Activated CD4-positive, alpha-beta T cell treated with anti-CD3 and anti-CD28 coated beads, Interleukin-2, amount 50 U/mL, for 4 hours (primary cell): ENCODE measurements at places on chromosomes 12 and 14.

GRCh38 chr12:118498171-118498570 lies 121.8 kb downstream of the SUDS3 start:
- DNase-seq: no peak

DNA sequence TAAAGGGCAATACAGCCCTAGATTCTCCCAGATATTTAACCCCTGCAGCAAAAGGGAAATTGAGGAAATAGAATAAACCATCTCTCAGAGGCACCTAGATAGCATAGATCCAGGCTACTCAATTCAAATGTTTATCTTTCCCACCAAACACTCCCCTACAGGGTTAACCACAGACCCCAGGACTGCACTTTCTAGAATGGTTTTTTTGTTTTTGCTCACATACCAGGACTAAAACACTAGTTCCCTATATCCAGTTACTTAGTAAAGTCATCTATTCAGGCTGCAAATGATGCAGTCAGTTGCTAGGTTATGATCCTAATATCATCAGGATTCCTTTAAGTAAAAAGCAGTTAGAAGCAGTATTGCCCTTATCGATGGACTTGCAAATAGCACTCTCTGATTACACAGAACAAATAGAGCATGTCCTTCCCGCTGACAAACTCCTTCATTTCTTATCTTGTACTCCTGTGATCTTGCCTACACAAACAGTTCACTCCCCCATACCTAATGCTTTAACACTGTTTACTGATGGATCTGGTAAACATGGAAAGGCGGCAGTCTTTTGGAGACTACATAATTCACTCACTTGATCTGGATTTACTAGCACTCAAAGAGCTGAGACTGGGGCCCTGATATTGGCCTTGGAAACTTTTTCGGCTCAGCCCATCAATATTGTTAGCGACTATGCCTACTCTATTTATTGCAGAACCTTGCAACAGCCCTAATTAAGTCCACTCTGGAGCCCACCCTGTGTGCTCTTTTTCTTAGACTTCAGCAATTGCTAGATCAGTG lies 257.2 kb upstream of the DIO2 start:
- no peak for DNase-seq

GRCh38 chr12:96327889-96328288 lies 72.3 kb downstream of the CDK17 start:
- DNase-seq: peak; percentile 2

GRCh38 chr14:36111822-36112583 lies 64.5 kb downstream of the PTCSC3 start:
- DNase-seq: no peak

DNA sequence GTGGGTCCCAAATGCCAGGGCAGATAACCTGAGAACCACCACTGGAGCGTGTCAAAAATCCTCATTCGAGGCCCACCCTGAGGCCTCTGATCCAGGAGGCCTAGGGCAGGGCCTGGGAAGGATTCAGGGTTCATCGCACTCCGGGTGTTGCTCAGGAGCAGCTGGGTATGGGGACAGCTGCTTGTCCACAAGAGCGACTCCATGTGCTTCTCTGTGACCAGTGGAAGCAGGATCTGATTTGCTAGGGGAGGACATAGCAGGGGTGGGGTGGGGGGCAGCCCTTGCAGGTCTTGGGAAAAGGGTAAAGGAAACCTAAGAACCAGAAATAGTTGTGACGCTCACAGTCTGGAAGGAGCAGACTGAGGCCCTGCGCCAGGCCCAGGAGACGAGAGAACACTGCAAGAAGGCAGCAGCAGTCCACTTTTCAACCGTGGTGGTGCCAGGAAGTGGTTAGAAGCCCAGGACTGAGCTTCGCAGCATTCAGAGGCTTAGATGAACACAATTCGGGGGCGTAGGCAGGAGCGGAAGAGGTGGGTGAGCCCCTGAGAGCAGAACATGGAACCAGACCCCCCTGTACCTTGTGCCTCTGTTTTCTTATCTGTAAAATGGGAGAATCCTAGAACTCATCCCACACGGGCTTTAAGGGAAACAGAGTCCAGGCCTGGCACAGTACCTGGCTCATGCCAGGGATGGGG lies 33.7 kb downstream of the ITPK1 start:
- no peak for DNase-seq

DNA sequence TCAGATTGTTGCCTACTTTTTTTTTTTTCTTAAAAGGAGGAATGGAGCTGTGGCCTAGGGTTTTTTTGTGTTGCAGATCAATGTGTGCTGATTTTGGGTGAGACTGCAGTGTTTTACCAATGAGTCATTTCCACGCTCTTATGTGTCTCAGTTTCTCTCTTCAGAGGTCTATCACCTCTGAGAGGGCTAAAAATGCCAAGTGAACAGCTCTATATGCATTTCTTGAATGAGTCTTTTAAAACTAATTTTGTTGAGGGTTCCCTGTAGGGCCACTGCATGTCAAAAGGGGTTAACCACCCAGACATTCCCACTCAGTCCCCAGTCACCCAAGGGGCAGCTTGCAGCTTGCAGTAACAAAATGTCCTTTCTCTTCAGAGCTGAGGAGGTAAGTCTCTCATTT lies 24.3 kb upstream of the GLIPR1L2 start:
- DNase-seq: no peak

DNA sequence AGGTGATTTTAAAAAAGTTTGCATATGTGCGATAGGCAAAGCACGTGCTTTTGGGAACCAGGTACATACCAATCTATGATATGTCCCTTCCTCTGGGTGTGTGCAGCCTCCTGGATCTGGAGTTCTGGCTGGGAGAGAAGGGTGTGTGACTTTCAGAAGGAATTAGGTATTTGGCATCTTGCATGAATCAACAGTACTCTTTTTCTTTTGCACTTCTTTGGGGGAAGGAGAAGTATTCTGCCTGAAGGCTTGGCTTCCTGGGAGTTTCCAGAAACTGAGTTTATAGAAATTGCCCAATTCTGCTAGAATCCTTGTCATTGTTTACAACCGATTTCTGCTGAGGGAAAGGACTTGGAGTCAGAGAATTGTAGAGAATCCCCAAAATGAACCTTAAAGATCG lies 2.9 kb upstream of the CLMN start:
- no peak for DNase-seq

- DNase-seq: no peak
Observed at GRCh38 chr12:65171073-65171472, 1.7 kb downstream of the LEMD3 start.

- DNase-seq: no peak
Observed at GRCh38 chr12:77841521-77841920, 10.8 kb downstream of the NAV3 start.

- no peak for DNase-seq
Observed at GRCh38 chr14:85402569-85403162, 127.3 kb upstream of the FLRT2 start.

DNA sequence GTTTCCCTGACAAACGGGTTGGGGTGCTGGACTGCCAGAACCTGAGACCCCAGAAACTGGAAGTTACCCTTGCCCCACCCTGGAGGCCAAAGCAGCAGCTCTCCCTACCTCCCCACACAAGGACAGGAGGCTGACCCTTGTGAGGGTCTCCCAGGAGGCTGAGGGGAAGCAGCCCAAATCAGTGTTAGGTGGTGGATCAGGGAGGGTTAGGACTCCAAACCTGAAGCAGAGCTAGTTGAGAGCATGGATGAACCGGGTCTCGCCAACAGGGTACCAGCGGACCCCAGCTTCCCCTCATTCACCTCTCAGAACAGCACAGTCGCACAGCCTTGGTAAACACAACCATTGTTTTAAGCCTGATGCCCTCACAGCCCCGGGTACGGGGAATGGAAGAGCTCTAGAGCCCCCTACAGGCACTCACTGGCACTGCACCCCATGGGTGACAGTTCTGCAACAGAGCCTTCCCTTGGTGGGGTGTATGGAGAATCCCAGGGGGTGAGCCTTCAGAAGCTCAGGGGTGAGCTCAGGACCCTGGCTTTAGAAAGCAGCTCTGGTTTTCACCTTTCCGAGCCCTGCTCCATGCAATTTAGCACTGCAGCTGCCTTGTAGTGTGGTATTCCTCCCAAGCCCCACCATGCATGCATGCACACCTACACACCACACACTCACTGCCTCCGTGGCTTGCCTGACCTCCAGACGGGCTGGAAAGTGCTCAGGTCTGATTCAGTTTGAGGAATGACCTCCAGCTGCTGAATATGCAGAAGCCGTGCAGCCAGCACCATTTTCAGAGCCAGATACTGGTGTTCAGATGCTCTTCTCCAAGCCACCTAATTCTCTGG lies 11.2 kb downstream of the ESRRB start:
- peak; percentile 23 for DNase-seq

- no peak for DNase-seq
Observed at GRCh38 chr12:15863984-15864383, 18.2 kb upstream of the STRAP start.

DNA sequence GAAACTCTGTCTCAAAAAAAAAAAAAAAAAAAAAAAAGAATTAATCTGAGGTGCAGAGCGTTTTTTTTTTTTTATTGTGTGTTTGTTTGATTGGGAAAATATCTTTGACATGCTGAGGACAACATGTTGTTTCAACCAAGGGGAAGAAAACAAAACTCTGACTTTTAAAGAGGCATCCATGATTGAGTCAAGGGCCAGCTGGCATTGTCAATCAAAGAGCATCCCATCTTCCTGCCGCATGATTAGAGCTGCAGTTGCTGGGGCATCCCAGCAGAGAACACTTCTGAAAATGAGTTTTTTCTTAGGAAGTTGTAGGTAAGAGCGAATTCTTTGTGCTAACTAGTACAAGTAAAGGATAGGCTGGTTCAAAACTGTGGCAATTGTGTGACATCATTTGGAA lies 200.9 kb upstream of the DAAM1 start:
- no peak for DNase-seq

- no peak for DNase-seq
Observed at GRCh38 chr14:78022059-78022458, 148.1 kb upstream of the NRXN3 start.

GRCh38 chr14:97544571-97544970 lies 747.4 kb downstream of the VRK1 start:
- no peak for DNase-seq

DNA sequence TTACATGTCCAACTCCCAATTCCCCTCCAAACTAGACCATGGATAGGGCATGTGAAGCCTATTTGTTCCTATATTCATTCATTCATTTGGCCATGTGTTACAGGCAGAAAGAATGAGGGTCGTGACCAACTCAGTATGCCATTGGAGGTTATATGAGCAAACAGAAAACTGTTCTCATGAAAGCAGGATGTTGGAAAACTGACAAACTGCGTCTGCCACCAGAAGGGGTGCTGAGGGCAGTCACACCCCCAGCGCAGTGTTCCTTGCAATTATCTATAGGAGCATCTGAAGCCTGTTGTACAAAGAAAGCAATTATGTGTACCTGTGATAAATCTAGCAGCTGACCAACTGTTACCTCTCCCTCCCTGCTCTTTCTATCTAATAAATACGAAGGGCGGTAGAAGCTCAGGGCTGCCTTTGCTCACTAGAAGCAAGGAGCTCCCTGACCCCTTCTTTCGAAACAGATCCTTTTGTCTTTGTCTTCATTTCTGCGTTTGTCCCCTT lies 21.1 kb downstream of the ENTPD5 start:
- DNase-seq: no peak

DNA sequence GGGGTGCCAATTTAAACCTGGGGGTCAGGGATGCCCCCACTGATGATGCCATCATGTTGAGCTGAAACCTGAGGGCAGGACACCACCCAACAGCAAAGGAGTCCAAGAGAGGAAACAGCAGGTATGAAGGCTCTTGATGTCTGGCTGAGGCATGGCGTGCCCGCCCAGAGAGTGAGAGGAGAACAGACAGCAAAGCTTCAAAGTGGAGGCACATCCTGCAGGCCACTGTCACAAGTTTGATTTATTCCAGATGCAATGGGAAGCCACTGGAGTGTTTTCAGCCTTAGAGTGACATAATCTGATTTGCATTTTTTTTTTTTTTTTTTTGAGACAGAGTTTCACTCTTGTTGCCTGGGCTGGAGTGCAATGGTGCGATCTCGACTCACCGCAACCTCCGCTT lies 34.8 kb downstream of the IRF2BPL start:
- DNase-seq: no peak

DNA sequence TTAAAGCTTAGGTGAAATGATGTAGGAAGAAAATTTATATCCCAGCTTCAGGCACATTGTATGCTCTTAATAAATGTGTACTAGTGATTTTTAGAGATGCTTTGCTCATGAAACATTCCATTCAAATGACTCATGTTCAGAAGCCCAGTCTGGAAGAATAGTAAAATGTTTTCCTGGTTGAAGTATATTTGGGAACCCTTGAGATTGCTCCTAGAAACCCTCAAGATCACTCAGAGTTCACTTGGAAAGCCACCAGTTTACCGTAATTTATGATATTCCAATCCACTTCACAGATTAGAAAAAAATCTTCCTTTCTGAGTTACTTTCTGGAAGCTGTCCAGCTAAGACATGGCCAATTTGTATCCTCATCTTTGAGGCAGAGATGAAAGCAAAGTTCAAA lies 186.4 kb downstream of the SYT10 start:
- no peak for DNase-seq

GRCh38 chr12:7602277-7602676 lies 63.4 kb downstream of the APOBEC1 start:
- no peak for DNase-seq

DNA sequence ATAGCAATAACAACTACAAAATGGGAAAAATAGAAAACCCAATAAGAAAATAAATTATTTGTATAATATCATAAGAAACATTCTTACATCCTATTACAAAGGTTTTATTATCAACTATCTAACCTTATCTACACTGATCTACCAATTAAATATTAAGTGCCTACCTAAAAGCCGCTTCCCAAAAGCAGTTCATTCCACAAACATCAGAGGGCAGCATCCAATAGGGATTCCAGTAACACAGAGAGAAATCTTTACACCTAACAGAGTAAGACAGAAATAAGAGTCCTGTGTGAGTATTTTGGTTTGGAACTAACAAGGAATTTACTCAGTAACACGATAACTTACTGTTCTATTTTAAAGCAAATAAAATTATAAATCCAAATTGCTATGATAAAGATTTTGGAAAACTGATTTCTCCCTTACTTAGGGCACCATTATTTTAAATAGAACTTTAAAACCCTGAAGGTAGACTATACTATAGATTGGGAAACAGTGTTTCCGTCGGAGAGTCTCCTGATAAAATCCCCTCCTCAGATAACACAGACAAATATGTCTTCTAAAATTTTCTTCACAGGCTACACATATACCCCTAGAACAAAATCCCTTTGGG lies 15.0 kb downstream of the GXYLT1 start:
- peak; percentile 12 for DNase-seq

DNA sequence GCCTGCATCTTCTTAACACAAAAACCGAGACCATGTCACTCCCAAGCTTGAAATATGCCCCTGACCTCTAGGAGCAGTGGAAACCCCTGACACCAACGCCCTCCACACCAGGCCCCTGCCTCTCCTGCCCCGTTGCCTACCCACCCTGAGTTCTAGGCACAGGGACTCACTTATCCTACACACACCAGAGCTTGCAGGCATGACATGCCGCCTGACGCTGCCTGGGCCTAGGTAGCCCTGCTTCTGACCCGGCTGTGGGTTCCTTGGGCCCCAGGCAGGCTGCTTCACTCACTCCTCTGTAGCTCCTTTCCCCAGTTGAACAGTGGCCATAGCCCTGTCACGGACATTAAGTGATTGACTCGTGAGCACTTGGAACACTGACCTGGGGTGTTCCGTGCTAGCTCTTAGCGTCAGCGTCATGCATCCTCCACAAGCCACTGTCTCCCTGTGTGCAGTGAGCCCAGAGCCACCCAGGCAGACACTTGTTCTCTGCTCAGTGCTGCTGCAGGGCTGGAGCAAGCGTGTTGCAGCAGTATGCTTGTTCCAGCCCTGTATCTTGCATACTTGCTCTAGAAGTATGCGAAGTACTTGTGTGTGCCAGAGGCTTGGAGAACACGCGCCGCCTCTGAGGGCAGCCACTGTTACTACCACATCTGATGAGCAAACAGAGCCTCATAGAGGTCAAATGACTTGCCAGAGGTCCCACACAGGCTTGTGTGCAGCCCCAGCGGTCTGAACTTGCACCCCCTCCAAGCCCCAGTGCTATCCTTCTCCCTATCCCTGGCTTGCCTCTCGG lies 15.6 kb downstream of the OTUB2 start:
- DNase-seq: no peak
